ENCODE measurements at places on chromosomes 6 and 20.

DNA sequence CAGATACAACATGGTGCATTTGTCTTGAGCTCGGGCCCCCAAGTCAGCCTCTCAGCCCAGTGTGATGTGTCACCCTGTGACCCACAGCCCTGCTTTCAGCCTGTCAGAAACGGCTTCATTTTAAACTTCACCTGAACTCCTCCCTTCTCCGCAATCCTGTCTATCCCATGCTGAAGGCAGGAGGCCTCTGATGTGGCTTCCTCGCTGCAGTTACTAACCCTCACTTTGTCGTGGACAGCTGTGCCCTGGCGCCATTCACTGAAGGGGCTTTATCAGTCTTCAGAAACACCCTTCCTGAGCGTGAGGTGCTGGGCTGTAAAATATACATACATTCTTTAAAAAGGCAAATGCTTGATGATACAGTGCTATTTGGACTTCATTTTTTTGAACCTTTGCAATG, 7.9 kb upstream of the ENTPD6 start:
- DNase-seq: no peak

- DNase-seq: no peak
Measured at GRCh38 chr6:132392792-132393191, 8.5 kb downstream of the MOXD1 start.

DNA sequence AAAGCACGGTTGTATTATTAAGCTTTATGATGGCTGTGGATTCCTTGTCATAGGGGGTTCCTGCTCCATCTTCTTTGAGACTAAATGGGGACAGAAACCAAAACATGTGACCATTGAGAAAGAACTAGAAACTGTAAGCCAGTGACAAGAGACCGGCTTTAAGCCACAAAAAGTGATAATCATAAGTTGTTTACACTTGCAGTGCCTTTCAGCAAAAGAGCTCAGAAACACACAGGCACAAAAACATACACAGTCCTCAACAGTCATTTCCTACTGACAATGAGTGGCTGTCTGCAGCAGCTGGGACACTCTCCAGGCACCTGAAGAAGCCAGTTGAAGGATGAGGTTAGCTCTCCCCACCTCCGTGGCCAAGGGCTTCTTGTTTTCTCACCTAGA, 20.0 kb upstream of the UBE2J1 start:
- DNase-seq: no peak

DNA sequence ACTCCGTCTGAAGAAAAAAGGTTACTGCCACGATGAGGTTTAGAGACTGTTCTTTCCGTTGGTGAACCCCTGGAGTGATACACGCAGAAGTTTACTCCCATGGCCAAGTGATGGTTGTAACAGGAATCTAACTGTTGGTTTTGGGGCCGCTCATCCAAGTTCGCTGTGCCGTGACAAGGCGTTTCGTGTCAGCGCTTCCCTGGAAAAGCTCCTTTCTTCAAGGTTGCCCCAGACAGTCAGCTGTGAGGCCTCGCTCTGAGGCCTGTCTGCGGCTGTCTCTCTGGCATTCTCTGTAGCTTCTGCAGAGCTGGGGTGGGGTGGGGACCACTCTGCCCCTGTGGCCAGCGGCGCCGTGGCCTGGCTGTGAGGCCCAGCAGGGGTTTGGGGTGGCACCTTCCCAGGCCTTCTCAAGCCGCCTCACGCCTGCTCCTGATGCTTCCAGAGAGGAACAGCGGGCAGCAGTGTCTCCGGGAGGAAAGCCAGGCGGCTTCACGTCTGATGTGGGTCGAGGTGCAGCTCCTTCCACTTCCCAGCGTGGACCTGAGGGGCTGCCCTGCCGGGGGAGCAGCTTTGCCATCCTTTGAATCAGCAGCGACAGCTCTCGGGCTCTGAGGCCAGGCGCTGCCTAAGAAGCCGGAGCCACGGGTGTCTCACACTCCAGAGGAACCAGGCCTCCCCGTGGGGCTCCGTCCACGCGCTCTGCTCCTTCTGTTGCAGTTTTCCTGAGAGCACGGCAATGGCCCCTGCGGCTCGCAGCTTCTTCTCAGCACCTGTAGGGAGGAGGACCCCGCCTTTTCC, 76.2 kb downstream of the SMOC2 start:
- no peak for DNase-seq

DNA sequence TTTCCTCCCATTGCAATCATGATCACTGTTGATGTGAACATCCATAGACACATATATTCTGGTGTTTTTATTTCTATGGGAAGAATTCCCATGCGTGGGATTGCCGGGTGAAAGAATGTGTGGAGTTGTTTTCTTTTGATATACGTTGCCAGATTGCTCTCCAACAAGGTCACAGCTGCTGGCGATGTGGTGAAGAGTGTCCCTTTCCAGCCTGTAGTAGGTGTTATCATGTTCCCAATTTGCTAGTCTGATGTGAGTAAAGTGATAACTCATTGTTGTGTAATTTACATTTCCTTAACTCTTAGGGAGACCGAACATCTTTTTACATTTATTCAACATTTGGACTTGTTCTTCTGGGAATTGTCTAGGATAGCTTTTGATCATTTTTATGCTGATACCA, 14.5 kb upstream of the ELMO2 start:
- DNase-seq: no peak

DNA sequence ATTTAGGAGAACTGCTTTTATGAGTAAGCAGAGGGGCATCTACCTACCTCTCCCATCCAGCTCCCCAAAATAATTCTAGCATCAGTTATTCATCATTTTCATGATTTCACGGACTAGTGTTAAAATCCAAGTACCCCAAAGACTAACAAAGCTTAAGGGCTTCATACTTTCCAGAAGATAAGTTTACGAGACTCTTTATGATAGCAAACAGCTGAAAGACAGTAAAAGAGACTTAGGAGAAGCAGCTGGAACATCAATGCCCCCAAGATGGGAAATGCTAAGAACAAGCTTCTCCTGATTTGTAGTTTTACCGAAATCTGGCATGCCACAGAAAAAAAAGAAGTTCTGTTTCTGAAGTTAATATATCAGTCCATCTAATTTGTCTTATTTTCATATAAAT, 70.0 kb downstream of the COL12A1 start:
- no peak for DNase-seq

DNA sequence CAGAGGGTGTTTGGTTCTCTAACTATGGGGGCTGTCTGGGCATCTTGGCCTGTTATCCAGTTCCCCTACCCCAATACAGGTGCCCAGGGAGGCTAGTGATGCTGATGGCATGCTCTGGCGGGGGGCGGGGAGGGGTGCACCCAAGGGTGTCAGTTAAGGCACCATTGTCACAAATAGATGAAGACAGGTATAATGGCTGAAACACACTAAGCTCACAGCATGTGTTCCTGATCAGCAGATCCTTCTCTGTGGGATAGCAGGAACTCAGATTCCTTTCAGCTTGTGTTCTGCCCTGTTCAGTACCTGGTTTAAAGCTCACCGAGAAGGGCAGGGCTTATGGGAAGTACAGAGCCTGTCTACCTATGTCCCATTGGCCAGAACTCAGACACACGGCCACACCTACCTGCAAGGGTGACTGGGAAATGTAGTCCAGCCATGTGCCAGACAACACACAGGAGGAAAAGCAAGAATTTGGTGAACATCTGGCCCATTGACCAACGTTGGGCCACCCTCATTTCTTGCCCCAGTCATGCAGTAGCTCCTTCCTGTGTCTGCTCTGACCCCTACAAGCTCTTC, 3.4 kb upstream of the RSPO4 start:
- DNase-seq: no peak

DNA sequence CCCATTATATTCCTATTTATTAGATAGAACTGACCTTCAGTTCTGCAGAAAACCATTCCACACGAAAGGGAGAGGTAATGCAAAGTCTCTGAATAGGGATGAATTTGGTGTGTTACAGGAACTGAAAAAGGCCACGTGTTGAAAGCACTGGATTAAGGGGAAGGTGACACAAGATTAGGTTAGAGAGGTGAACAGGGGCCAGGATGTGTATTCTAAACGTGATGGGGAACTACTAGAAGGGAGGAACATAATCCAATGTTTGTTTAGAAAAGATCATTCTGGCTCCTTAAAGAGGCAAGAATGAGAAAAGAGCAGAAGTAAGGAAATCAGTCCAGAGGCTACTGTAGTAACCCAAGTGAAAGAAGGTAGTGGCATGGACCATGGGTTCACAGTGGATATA, 6.3 kb upstream of the ZKSCAN8 start:
- DNase-seq: no peak

- DNase-seq: no peak
Measured at GRCh38 chr20:3237958-3238615, 903 bp downstream of the SLC4A11 start.

GRCh38 chr20:51888291-51888690, 86.0 kb upstream of the SALL4 start:
- no peak for DNase-seq

GRCh38 chr6:43687437-43688347, at the start of gene MRPS18A:
MRPS18A (minus strand) TSS chr6:43687791; CDS start chr6:43687779, 12 bp downstream.
- DNase-seq: peak; percentile 50

- no peak for DNase-seq
Measured at GRCh38 chr20:52859156-52859876, 112.8 kb upstream of the TSHZ2 start.

GRCh38 chr6:36028088-36028876, 674 bp downstream of the MAPK14 start:
- DNase-seq: no peak

DNA sequence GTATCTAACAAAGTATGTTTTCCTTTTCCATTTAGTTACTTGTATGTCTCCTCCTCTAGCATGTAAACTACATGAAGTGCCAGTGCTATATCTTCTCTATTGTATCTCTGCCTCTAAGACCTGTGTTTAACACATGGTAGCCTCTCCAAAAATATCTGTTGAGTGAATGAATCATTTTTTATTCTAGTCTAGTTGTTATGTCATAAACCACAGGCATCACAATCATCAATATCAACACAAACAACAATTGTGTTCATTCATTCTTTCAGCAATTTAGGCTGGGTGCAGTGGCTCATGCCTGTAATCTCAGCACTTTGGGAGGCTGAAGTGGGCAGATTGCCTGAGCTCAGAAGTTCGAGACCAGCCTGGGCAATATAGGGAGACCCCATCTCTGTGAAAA, 111.6 kb upstream of the EYA4 start:
- no peak for DNase-seq

- no peak for DNase-seq
Measured at GRCh38 chr6:88636871-88637270, 326.5 kb downstream of the RNGTT start.

GRCh38 chr6:158850807-158851115, 31.6 kb upstream of the EZR start:
- no peak for DNase-seq
